ENCODE measurements at places on chromosomes 3 and 15.

- H3K27me3 ChIP-seq = no peaks in the 10 kb centered on the region
- H3K27ac ChIP-seq = no peak overlapping the region
- no peaks in the 10 kb centered on the region for H3K4me1 ChIP-seq
- H3K4me3 ChIP-seq = no peak overlapping the region
- H3K36me3 ChIP-seq = no peaks in the 10 kb centered on the region
These were observed 111.5 kb downstream of the RSRC1 start for GRCh38 chr3:158221426-158221825.

- no peaks in the 10 kb centered on the region for H3K36me3 ChIP-seq
- no peaks in the 10 kb centered on the region for H3K4me1 ChIP-seq
- no peak overlapping the region for H3K27ac ChIP-seq
- DNase-seq = no peak
- H3K4me3 ChIP-seq = no peak overlapping the region
These were observed 233.5 kb upstream of the WNT5A start for GRCh38 chr3:55720614-55721013.

DNA sequence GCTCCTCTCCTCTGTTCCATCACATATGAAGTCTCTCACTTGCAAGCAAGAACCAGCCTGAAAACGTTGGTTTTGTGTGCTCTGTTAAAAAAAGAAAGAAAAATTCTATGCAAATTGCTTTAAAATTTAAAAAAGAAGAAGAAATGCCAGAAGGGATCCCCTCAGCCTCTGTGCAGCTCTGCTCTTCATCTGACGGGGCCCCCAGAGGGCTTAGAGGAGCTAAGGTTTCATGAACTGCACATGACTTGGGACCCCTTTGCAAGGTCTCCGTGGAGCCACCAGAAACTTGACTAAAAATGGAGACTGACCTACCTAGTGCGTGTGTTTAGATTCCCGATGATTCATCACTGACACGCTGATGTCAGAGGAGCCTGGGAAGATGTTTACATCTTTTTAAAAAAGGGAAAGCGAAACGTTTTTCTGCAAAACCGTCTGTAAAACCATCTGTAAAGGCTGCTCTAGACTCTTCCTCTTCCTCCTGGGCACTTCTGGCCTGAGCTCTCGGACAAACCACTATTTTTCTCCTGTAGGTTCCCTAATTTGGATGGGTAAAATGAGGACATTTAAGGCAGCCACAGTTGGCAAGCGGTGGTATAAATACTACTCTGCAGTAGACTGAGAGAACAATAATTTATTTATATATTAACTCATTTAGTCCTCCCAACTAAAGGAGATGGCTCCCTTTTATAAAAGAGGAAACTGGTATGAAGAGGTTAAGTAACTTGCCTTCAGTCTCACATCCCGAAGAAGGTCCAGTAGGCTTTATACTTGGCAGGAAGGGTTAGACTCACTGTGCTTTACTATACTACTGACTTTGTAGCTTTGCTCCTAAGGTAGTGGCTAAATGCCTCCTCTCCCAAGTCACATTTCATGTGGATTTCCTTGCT is 67.2 kb upstream of the POLG start:
- H3K27me3 ChIP-seq = peaks cover 2% of the 10 kb centered on the region
- H3K4me1 ChIP-seq = peaks cover 12% of the 10 kb centered on the region
- H3K4me3 ChIP-seq = no peak overlapping the region
- no peak overlapping the region for H3K27ac ChIP-seq
- no peaks in the 10 kb centered on the region for H3K36me3 ChIP-seq

GRCh38 chr15:59522988-59523461 is 85.0 kb downstream of the FAM81A start:
- no peaks in the 10 kb centered on the region for H3K4me1 ChIP-seq
- no peak for DNase-seq
- H3K27ac ChIP-seq = no peak overlapping the region
- no peaks in the 10 kb centered on the region for H3K27me3 ChIP-seq

GRCh38 chr15:68565234-68565633 is 13.6 kb upstream of the CORO2B start:
- DNase-seq = no peak
- no peaks in the 10 kb centered on the region for H3K4me1 ChIP-seq
- no peak overlapping the region for H3K4me3 ChIP-seq
- H3K36me3 ChIP-seq = no peaks in the 10 kb centered on the region
- no peaks in the 10 kb centered on the region for H3K27me3 ChIP-seq
- no peak overlapping the region for H3K27ac ChIP-seq

DNA sequence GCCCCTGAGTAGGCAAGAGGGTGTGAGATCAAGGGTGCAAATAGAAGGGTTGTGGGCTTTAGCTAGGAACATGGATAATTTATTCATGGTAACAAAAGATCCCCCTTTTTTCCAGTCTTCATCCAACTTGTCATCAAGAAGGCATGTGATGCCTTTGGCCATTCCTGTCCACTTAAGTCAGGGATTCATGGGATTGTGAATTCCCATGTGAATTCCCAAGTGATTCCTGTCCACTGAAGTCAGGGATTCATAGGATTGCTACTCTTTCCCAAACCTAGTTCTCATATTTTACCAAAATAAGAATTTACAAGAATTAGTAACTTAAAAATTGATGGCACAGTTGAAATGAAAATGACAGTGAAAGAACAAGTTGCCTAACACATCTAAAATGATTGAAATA is 40.8 kb downstream of the HMG20A start:
- DNase-seq = no peak
- H3K27me3 ChIP-seq = no peaks in the 10 kb centered on the region
- no peaks in the 10 kb centered on the region for H3K4me1 ChIP-seq
- peak overlapping the region; percentile 3 for H3K27ac ChIP-seq

- H3K27me3 ChIP-seq = no peaks in the 10 kb centered on the region
- H3K27ac ChIP-seq = no peak overlapping the region
- no peak for DNase-seq
These were observed 44.1 kb downstream of the C3orf20 start for GRCh38 chr3:14719006-14719405.

GRCh38 chr3:10205451-10206165 is 40.9 kb downstream of the IRAK2 start:
- H3K27ac ChIP-seq = peak overlapping the region; percentile 73
- H3K4me1 ChIP-seq = peaks cover 9% of the 10 kb centered on the region
- DNase-seq = peak; percentile 42

GRCh38 chr3:52434491-52435115 is 10.3 kb downstream of the SEMA3G start:
- H3K36me3 ChIP-seq = no peaks in the 10 kb centered on the region
- peak; percentile 43 for DNase-seq
- peaks cover 9% of the 10 kb centered on the region for H3K4me1 ChIP-seq
- no peak overlapping the region for H3K4me3 ChIP-seq

DNA sequence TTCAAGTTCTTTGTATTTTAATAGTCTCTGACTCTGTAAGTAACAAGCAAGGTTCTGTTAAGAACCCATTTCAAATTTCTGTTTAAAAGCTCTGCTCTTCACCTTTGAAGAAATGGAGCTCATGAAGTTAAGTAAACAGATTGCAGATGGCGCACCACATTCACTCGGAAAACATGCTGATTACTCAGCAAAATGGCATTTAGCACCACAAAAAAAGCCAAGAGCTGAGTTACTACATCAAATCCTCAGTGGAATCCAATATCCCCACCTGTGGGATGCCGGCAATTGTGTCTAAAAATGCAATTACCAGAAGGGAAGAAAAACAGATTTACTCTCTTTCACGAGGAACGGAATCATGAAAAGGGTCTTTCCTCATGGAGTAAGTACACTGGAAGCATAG is 758.0 kb downstream of the NTRK3 start:
- no peak for DNase-seq
- H3K27me3 ChIP-seq = no peaks in the 10 kb centered on the region
- no peak overlapping the region for H3K27ac ChIP-seq
- no peaks in the 10 kb centered on the region for H3K36me3 ChIP-seq
- no peak overlapping the region for H3K4me3 ChIP-seq

GRCh38 chr3:130395331-130395730 is 49.9 kb downstream of the COL6A5 start:
- no peak overlapping the region for H3K4me3 ChIP-seq
- DNase-seq = no peak
- H3K27ac ChIP-seq = no peak overlapping the region

- no peak overlapping the region for H3K4me3 ChIP-seq
- no peaks in the 10 kb centered on the region for H3K4me1 ChIP-seq
- H3K27me3 ChIP-seq = no peaks in the 10 kb centered on the region
- no peak overlapping the region for H3K27ac ChIP-seq
- no peak for DNase-seq
These were observed 230.9 kb upstream of the FEZF2 start for GRCh38 chr3:62604298-62604697.

DNA sequence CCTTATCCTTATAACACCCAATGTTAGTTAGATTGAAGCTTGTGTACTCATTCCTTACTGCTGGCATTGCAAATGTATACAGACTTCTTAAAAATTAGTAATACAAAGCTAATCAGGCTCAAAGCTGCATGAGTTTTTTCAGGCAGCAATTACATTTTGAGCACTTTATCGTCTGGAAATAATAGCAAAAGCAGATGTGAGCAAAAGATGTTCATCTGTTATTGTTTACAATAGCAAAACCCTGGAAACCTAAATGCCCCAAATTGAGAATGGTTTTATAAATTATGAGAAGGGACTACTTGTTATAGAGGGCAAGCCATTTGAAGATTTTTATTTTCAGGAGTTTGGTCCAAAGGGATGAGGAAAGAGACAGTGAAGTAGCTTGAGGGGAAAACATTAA is 126.4 kb downstream of the GADL1 start:
- H3K4me3 ChIP-seq = no peak overlapping the region
- H3K27me3 ChIP-seq = no peaks in the 10 kb centered on the region
- no peak for DNase-seq
- H3K4me1 ChIP-seq = no peaks in the 10 kb centered on the region
- no peak overlapping the region for H3K27ac ChIP-seq
- H3K36me3 ChIP-seq = no peaks in the 10 kb centered on the region

DNA sequence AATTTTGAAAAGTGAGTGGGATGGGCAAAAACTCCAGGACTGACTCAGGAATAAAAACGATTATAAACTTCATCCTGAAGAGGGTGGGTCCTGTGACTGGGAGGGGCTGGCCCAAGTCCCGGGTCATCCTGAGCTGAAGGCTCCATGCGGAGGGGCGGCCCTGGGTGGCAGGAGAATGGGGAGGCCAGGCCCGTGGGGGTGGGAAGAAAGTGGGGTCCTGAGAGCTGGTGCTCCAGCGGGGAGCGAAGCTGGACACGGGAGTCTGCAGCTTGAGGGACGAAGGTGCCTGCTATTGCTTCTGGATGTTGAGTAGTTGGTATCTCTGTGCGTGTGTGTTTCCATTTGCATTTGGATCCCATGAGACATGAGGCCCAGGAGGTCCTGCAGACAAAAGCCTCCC is 4.7 kb upstream of the OCA2 start:
- peaks cover 5% of the 10 kb centered on the region for H3K4me1 ChIP-seq
- no peaks in the 10 kb centered on the region for H3K36me3 ChIP-seq
- no peak overlapping the region for H3K4me3 ChIP-seq
- DNase-seq = no peak
- H3K27ac ChIP-seq = no peak overlapping the region
- H3K27me3 ChIP-seq = peaks cover 47% of the 10 kb centered on the region

DNA sequence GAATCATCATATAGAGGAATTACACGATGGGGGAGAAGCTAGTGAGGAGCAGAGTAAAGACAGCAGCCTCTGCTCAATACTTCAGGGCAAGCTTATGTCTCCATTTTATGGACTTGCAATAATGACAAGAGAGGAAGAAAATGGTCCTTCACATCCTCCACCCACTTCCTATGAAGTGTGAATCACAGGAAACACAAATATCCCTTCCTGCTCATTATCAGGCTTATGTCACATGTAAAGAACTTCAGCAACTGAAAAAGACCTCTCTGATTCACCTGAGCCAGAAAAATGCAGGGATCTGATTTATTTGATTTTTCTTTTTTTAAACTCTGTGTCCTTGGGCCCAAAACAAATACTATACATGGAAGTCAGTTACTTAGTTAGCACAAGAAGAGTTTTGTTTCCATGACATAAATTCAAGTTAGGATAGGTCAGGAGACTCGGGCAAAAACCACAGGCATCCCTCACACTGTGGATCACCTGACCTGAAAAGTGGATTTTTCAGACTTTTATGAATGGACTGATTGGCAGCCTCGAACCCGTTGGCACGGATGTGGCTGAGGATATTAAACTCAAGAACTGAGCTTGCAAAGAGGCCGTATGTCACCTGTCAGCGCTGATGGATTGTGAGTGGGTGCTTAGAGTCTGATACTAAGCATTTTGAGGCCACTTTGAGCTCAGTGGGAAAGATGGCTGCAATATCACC is 620.8 kb upstream of the MDFIC2 start:
- H3K27me3 ChIP-seq = no peaks in the 10 kb centered on the region
- no peak overlapping the region for H3K4me3 ChIP-seq
- H3K4me1 ChIP-seq = no peaks in the 10 kb centered on the region
- H3K36me3 ChIP-seq = no peaks in the 10 kb centered on the region
- no peak overlapping the region for H3K27ac ChIP-seq
- no peak for DNase-seq

DNA sequence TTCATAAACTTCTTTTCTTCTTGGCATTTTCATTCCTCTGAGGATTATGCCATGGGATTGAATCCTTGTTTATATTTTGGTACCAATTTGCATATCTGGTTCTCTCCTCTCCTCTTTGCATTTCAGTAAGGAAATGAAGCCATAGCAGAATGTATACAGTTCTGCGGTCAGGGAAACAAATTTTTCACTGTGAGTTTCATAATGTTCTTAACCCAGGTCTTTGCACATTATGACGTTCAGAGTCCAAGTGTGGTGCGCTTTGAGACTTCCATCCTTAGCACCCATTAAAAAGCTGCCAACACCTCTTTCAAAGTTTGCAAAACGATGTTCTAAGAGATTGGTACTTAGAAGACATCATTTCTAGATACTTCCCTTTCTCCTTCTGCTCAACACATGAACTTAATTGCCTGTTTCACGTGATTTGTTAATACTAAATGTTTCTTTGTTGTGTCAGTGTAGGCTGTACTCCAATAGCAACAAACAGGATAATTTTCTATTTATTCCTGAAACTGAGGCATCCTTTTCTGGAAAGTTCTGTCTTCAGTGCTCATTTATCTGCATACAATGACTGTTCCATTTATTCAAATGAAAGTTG is 953.1 kb upstream of the NR2F2 start:
- no peak for DNase-seq
- H3K36me3 ChIP-seq = no peaks in the 10 kb centered on the region

DNA sequence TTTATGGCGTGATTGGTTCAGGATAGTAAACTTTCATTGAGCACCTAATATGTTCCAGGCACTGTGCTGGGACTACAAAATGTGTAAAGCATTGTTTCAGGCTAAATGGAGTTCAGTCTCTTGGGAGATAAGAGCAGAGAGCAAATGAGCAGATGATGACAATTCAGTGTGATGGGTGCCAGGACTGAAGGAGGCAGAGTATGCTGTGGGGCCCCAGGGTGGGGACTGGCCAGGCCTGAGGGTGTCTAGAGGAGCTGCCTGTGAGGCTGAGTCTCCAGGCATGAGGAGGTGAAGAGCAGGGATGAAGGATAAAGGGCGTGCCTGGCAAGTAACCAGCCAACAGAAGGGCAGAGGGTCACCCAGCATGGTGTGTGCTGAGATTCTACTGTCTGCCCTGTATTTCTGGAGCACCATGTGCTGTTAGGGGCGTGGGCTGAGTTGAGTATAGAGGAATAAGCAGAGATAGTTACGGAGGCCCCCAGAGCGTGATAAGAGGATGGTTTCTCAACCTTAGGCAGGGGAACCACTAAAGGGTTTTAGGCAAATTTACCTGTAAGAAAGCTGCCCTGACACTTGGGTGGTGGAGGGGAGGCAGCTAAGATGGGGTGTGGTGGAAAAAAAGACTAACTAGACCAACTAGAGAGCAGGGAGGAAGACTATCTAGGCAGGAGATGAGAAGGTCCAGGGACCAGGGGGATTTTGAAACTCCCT is 38.5 kb downstream of the EPHB1 start:
- H3K27me3 ChIP-seq = no peaks in the 10 kb centered on the region
- H3K36me3 ChIP-seq = no peaks in the 10 kb centered on the region
- no peak for DNase-seq

Measured in breast epithelium (tissue), 4 donors.